Activated T-cell treated with anti-CD3 and anti-CD28 coated beads, Interleukin-2, amount 50 U/mL, for 4 hours (primary cell): ENCODE measurements at places on chromosomes 1 and 21.
A peak's percentile ranks its signal among the peaks of the same experiment; 100 is the strongest.

DNA sequence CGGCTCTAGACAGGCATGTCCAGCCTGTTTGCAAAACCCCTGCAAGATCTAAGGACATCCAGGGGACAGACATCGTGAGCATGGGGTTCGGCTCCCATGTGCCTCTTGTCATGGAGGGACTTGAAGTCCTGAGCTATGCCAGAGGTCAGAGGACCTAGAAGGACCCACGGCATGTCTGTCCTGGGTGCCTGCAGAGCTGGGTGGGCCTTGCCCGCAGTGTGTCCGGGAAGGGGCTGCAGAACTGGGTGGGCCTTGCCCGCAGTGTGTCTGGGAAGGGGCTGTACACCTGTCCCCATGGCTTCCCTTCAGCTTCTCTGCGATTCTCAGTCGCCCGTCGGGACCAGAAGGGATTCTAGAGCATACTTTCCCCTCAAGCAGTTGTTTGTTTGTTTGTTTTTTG lies 20.0 kb upstream of the TRAPPC10 start:
- DNase-seq: no peak

DNA sequence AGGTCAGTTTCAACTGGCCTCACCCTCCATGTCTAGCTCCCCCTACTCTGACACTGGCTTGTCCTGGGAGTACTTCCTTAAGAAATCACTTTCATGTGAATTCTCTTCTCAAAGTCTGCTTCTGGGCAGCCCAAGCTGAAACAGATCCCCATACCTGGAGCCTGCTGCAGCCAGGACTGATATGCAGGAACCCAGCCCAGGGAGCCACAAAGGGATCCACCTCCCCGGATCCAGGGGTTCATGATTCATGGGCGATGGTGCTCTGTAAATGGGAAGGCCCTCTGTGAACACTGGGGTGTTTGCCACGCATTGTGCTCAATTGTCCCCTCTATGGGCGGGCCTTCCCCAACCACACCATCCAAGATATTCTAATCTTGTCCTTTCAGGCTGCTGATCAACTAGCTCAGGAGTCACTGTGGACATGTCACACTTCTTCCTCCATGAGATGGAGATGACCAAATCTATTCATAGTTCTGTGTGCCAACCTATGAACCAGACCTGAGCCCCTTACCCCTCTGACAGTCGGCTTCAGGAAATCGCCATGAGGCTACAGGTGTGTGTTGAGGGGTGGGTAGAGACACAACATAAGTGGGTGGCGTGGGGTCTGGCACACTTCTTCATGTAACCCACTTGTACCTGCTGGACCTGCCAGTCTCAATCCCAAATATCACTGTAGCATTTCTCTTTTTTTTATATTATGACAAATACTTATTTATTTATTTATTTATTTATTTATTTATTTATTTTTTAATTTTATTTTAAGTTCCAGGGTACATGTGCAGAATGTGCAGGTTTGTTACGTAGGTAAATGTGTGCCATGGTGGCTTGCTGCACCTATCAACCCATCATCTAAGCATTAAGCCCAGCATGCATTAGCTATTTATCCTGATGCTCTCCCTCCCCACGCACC lies 41.8 kb downstream of the RUNX3 start:
- no peak for DNase-seq

DNA sequence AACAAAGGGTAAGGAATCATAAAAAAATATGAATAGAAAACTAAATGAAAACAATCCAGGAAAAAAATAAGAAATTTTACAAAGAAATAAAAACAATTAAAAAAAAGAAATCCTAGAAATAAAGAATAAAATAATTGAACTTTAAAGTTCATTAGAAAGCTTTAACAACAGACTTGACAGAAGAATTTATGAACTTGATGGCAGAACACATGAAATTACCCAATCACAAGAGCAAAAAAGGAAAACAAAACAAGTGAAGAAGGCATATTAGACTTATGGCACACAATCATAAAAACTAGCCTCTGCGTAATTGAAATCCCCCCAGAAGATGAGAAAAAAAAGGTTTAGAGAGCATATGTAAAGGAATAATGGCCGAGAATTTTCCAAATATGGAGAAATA lies 802.5 kb upstream of the B3GALT2 start:
- DNase-seq: no peak

- no peak for DNase-seq
Measured at GRCh38 chr1:86197206-86197855, 40.8 kb upstream of the COL24A1 start.

DNA sequence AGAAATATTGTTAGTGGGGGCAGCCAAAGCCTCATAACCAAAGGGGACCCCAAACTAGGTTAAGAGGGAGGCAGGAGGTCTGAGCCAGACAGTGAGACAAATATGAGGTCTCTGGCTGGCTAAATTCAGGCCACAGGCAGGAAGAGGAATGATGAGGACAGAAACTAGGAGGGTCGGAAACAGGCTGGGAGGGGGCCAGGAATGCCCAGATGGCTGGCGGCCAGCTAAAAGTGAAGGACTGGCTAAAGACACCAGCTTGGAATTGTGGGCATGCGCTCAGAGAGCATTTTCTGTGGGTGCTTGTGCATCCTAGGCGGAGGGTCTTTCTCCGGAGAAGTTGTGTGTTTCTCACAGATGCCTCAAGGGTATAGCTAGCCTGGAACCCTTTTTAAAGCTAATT lies 77.0 kb downstream of the PGM1 start:
- DNase-seq: no peak

DNA sequence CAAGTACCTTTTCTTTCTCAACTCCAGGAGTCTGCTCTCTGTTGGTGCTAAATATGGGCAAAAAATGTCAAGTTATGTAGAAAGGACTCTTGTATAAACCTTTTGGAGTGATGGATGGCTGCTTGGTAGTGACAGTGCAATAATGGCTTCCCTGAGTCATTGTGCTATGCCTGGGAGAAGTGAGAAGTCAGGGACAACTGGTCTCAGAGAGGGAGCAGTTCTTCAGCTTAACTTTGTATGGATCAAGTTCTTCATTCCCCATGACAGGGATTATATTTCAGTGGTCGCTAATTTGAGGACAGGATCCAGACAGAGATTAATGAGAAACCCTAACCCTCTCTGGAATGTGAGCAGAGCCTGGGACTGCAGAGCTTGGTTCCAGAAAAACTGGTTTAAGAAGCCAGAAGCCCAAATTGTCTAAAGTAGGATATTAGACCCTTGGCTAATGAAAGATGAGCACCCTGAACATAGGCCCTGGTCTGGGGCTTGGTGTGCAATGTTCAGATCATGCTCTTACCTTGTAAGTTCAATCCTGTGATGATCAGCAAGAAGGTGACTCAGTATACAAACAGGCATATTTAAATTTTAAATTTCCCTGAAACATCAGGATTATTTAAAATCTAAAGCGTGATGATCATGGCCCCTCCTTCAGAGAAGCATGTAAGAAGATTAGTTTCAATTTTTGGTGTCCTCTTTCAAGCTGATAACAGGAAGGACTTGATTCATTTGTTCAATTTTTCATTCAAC lies 50.9 kb downstream of the NTMT2 start:
- DNase-seq: no peak

- DNase-seq: peak; percentile 96
Measured at GRCh38 chr1:39738622-39739366, at the start of gene PPIE. Gene PPIE (plus strand): TSS chr1:39738882. CDS start chr1:39738901, 19 bp downstream.

DNA sequence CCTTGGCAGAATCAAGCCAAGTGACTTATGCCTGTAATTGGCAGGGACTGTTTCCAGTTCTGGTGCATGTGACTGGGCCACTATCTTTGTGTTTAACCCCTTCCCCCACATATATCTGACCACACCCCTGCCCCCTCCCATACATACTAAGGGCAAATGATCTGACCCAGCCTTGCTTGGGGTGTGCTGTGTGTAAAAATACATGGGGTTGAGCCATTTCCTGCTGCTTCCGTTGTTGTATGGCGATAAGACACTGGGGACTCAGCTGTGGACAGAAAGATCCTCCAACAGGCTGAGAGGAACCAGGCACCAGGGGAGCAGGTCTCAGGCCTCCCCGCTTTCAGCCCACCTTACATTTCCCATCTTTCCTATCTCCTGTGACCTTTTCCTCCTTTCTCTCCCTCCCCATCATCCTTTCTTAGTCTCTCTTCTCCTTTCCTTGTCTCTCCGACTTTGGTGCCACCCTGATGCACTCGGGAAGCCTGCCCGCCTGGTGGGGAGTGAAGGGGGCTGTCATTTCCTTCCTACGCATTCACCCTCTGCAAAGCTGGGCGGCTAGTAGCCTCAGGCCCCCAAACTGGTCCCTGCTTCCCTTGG lies 39.7 kb downstream of the TMCC2 start:
- DNase-seq: no peak

GRCh38 chr1:244118109-244118761 lies 67.2 kb downstream of the ZBTB18 start:
- no peak for DNase-seq

- DNase-seq: no peak
Measured at GRCh38 chr1:213997772-213998107, 10.0 kb downstream of the PROX1 start.

GRCh38 chr1:242824435-242824834 lies 299.9 kb upstream of the PLD5 start:
- DNase-seq: no peak

DNA sequence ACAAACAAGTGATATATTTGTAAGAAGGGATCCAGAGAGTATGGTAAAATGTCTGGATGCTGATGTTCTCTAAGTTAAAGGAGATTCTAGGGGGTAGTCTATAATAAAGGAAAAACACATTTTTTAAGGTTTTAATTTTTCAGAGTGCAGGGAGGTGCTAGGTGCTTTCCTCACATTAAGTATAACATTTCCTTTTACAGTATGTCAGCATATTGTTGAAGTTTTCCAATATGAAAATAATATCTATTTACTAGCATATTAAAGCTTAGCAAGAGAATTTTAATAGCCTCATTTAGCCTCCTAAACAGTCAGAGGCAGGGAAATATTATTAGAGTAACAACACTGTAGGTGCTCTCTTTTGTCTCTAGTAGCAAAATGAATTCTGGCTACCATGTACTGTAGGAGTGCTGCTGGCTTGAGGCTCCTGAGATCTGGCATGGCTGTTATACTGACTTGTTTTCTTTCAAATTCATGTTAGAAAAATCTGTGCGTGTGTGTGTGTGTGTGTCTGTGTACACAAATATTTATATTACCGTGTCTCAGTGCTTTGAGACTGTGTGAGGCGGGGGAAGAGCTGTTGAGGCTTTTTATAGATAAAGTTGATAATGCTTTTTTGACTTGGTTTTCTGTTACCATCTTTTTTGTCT lies 71.0 kb downstream of the POU2F1 start:
- DNase-seq: no peak

- DNase-seq: no peak
Measured at GRCh38 chr1:62286786-62287224, 32.4 kb downstream of the KANK4 start.

GRCh38 chr1:248402748-248403147 lies at the start of gene OR2T1:
Gene OR2T1 (plus strand): TSS chr1:248403048. CDS start chr1:248406148, 3,100 bp downstream.
- no peak for DNase-seq

GRCh38 chr21:14901482-14901958 lies 163.3 kb downstream of the NRIP1 start:
- no peak for DNase-seq

DNA sequence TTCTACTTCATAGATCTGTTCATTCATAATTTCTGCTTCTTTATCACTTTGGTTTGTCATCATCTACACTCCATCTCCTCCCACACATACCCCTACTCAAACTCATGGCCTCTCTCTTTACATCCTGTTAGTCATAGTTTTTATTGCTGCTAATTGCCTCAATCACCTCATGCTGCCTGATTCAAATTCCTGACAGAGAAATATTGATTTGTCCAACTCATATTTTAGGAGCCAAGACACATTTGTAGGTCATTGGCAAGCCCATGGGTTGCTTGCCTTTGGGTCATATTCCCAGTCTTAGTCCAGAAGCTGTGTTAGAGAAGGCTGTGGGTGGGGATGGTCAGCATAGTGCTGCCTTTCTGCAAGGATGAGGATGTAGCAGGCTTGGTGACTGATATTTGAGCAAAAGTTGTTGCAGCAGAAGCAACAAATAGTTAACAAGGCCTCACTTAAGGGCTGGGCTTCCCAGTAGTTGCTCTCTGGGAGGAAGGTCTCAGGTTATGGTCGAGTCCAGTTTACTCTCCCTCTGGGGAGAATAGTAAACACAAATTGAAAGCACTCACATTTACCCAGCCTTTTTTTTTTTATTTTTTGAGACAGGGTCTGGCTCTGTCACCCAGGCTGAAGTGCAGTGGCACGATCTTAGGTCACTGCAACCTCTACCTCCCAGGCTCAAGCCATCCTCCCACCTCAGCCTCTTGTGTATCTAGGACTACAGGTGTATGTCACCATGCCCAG lies 22.4 kb upstream of the EPS15 start:
- no peak for DNase-seq

- no peak for DNase-seq
Measured at GRCh38 chr1:84693785-84694184, 3.5 kb upstream of the SSX2IP start.

GRCh38 chr1:230827801-230828200 lies 40.5 kb downstream of the C1orf198 start:
- no peak for DNase-seq

GRCh38 chr1:5235355-5235899 lies 581.0 kb downstream of the AJAP1 start:
- no peak for DNase-seq

GRCh38 chr1:91374086-91374485 lies 30.6 kb downstream of the HFM1 start:
- DNase-seq: no peak

GRCh38 chr1:30511563-30511962 lies 211.8 kb downstream of the MATN1 start:
- DNase-seq: no peak

- DNase-seq: no peak
Measured at GRCh38 chr1:198678301-198678836, 39.5 kb downstream of the PTPRC start.

DNA sequence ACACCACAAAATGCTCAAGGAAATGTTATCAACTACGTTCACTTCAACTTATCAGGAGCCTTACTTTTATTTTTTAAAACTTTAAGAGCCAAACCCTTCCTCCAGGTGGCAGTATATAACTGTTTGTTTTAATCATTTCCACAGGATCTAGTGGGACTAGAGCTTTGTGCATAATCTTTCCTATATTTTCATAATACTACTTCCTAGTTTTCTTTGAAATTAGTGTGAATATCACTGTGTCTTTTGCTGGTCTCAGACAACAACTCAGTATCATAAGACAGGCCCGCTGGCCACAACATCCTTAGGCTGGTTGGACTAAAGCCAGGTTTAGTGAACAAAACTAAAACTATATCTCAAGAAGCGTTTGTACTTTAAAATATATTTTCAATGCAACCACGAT lies 145.5 kb downstream of the TIAM1 start:
- DNase-seq: no peak

GRCh38 chr1:102252731-102253505 lies 256.2 kb upstream of the OLFM3 start:
- DNase-seq: no peak

- no peak for DNase-seq
Measured at GRCh38 chr21:33067043-33067442, 2.9 kb upstream of the OLIG1 start.

- DNase-seq: no peak
Measured at GRCh38 chr1:234244482-234244881, 128.8 kb upstream of the COA6 start.

GRCh38 chr1:160542303-160542945 lies 19.4 kb upstream of the SLAMF6 start:
- DNase-seq: no peak

- no peak for DNase-seq
Measured at GRCh38 chr1:30912913-30913652, 4.5 kb upstream of the SDC3 start.
